Fibroblast of the aortic adventitia (primary cell): ENCODE measurements at places on chromosomes 3 and 15. TPM values are rescaled to one million over a fixed set of nuclear protein-coding genes. Genes with fewer than 3 reads are reported as not detected.

DNA sequence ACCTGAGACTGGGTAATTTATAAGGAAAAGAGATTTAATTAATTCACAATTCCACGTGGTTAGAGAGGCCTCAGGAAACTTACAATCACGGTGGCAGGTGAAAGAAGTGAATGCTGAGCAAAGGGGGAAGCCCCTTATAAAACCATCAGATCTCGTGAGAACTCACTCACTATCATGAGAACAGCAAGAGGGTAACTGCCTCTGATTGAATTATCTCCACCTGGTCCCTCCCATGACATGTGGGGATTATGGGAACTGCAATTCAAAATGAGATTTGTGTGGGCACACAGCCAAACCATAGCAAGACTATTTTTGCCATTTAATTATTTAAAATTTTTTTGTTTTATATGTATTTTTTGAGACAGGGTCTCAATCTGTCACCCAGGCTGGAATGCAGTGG lies 27.0 kb upstream of the KCTD6 start:
- DNase-seq: no peak

DNA sequence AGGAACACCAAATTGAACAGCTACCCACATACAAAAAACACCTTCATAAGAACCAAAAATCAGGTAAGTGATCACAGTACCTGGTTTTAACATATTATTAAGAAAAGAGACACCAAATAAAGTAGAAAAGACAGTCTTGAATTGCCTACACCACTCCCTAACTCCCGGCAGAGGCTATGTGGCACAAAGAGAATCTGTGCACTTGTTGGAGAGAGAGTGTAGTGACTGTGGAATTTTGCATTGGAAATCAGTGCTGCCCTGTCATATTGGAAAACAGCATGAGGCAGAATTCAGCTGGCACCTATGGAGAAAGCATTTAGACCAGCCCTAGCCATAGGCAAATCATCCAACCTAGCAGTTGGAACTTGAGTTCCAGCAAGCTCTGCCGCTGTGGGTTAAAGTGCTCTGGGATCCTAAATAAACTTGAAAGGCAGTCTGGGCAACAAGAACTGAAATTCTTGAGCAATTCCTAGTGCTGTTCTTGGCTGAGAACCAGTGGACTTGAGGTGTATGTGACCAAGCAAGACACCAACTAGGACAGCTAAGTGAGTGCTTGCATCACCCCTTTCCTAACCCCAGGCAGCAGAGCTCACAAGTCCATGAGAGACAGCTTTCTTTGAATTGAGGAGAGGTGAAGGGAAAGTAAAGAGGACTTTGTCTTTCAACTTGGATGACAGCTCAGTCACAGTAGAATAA lies 969.6 kb upstream of the ALCAM start:
- peak; percentile 21 for DNase-seq

DNA sequence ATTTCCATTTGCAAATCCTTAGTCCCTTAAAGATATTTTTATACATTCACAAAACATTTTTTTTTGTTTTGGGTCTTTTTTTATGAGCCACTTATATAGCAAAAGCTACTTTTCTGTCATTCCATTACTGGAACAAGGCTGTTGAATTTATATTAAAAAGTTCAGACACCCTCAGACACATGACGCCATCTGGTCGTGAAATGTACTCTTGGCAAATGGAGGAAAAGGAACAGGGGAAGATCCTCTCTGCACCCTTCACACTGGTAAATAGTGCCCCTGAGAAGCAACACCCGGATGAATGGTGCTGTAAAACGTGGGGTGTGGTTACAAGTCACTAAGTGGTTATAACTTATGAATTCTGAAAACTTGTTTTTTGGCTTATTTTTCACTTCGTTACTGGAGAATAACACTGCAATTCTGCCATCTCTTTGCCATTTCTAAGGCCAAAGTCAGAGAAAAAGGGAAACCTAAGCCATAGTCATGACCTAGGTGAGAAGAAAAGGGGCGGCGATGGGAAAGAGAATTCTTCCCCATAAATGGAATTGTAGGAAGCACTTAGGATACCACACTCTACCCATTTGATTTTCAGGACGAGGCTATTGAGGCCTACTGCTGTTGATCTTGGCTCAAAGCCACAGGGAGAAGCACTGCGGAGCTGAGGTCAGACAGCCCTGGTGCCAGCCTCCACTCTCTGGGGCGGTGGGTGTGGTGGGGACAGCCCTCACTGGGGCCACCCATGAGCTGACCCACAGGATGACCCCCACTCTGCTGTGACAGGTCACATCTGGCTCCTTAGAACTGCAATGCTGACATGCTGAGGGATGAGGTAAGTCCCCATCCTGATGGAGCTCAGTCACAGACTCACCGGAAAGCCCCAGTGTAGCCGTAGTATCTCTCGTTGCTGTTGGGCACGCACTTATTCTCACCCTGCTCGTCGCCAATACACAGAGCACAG lies 21.9 kb downstream of the LTF start:
- DNase-seq: peak; percentile 64

DNA sequence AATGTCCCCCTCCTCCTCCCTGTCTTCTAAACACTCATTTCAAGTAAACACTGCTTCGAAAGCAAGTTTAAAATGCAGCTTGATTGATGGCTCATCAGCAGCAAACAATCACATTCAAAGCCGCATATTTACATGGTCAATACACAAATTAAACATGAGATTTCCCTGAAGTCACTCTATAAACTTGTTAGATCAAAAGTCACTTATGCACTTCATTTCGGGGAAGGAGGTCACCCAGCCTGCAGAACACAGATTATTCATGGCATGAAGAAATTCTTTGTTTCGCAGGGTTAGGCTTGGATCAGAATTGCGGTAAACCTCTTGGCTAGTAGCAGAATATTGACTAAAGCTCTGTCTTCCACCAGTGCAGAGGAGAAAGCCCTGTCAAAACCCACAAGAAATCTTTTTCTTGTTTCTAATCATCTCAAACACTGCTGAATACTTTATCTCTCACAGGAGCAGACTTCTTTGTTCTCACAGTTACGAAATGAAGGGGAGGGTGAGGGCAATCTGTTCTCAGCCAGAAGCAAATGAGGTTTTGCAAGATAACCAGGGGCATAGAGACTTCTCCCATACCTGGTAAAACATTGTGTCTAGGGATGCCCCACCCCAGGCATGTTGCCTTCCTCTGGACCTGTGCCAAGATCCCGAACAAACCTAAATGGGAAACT lies 133.3 kb upstream of the CHL1 start:
- no peak for DNase-seq

DNA sequence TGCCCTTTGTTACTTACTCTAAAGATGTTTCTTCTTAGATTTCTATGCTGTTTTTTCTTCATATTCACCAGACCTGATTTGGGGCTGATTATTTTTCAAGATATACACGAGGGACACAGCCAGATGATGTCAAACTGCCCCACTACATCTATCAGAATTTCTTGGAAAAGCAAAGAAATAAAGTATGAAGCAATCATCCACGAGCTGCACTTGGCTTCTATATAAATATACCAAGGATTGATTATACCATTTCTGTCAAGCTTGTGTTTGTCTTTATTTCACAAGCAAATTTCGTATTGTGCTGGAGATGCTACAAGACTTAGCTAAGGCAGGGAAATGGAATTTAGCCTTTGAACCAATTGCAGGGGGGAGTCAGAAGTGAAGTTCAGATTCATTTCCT lies 715.1 kb upstream of the NR2F2 start:
- DNase-seq: peak; percentile 62

DNA sequence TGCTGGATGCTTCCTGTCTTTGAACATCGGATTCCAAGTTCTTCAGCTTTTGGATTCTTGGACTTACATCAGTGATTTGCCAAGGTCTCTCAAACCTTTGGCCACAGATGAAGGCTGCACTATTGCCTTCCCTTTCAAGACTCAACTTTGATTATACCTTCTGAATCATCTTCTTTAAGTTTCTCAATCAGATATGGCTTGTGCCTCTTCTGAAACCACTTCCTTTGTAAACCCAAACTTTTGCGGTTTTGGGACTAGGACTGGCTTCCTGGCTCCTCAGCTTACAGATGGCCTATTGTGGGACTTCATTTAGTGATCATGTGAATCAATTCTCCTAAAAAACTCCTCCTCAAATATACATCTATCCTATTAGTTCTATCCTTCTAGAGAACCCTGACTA lies 47.1 kb upstream of the CADPS start:
- DNase-seq: no peak

DNA sequence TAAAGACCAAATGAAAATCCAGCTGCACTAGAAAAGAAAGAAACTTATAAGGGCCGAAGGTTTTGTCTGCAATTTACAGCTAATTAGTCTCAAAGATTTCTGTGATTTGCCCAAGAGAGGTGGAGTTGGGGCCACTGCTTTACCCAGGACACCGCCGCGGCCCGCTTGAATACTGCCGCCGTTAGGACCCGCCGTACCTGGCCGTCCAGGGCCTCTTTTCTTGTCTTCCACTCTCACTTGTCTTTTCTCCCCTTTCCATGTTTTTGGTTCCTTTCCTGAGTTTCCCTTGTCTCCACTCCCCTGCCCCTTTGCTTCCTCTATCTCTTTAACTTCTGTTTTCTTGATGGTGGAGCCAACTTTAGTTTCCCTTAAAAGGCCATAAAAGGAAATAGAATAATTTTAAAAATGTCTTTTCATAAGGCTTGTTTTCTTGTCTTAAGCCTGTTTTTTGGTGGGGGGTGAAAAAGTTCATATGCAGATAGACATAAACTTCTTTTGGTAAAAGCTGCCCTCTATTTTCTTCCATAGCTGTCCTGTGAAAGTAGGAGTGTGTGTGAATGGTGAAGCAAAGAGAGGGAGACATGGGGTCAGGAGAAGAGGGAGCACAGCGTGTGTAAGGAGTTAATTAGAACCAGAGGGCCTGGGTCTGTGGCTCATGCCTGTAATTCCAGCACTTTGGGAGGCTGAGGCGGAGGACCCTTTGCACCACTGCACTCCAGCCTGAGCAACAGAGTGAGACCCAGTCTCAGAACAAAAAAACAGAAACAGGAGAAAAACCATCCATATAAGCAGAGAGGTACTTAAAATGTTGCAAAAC lies 16.0 kb upstream of the CCNL1 start:
- peak; percentile 50 for DNase-seq

- no peak for DNase-seq
These were observed 18.1 kb upstream of the ATP13A5 start for GRCh38 chr3:193396451-193397244.

DNA sequence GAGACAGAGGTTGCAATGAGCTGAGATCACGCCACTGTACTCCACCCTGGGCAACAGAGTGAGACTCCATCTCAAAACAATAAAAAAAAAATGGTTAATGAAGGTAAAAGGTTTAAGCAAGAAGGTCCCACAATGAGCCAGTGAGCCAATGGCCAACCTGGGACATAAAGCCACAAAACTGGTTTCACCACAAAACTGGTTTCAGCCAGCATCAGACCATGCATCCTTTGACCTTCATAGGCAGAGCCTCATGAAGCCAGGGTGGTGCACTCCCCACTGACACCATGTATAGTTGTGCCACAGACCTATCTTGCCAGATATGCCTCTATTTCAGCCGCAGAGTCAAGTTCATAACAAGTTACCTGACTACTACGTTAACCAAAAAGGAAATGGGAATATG lies 41.9 kb downstream of the SCAP start:
- no peak for DNase-seq

- DNase-seq: peak; percentile 37
These were observed 6.3 kb upstream of the FSIP1 start for GRCh38 chr15:39788800-39789565.

GRCh38 chr15:70113304-70113700 lies 15.6 kb upstream of the TLE3 start:
- no peak for DNase-seq

DNA sequence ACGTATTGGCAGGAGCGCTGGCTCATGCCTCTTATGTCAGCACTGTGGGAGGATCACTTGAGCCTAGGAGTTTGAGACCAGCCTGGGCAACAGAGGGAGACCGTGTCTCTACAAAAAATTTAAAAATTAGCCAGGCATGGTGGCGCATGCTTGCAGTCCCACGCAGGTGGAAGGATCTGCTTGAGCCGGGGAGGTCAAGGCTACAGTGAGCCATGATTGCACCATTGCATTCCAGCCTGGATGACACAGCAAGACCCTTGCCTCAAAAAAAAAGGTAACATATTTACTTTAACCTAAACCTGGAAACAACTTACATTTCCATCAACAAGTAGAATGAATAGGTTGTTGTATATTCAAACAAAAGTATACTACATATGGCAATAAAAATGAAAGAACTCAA lies 78.1 kb downstream of the HERC2 start:
- DNase-seq: no peak

GRCh38 chr15:48392356-48392755 lies 61.1 kb downstream of the DUT start:
- peak; percentile 96 for DNase-seq

DNA sequence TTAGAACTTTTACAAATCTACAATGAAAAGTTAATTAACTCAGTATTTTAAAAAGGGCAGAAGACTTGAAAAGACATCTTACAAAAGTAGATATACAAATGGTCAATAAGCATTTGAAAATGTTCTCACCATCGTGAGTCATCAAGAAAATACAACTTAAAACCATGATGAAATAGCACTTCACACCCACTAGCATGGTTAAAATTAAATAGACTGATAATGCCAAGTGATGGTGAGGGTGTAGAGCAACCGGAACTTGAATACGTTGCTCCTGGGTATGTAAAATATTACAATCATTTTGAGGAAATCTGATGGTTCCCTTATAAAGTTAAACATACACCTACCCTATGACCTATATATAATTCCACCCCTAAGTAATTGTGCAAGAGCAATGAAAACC lies 319.8 kb upstream of the UMPS start:
- no peak for DNase-seq

DNA sequence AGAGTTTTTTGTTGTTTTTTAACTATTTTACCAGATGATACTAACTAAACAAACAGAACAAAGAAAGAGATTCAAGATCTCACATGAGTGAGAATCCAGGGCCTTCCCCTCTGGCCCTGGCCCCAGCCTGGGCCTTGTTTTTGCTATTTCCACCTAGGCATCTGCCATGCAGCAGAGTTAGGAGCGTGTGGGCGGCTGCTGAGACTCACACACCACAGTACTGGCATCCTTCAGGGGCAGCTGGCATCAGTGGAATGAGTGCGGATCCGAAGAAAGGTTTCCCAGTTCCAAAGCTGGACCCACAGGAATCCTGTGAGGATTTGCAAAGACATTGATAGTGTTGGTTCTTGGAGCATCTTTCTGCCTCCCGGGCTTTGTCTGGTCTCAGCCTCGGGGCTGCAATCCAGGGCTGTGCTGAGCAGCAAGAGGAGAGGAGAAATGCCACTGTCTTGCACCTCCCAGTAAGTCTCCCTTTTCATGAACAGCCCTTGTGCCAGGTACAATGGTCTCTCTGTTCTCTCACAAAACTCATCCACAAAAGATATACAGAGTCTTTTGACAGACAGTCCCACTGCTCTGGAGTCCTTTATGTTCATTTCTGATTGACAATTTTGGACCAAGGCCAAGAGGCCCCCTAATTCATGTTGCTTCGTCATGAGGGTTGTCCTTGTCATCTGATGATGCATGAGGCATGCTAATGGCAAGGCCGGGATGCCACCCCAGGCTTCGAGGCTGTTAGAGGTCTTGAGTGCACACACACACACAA lies 46.6 kb downstream of the APH1B start:
- DNase-seq: no peak

- DNase-seq: no peak
These were observed 16.3 kb upstream of the IQCF2 start for GRCh38 chr3:51845129-51845528.

GOLGA6D gene
- total RNA-seq: not detected in 2 replicates

TTBK2 gene
- total RNA-seq: 14.3 and 18.5 TPM in 2 replicates

NOX5 gene
- total RNA-seq: 0.08 and 0.27 TPM in 2 replicates

CHST13 gene
- total RNA-seq: 0.09 TPM in 1 of 2 replicates, not detected in the other

DUOXA2 gene
- total RNA-seq: not detected in 2 replicates

SPINK8 gene
- not detected in 2 replicates for total RNA-seq
